ENCODE measurements at places on chromosomes 11 and 22.
A peak's percentile ranks its signal among the peaks of the same experiment; 100 is the strongest.

DNA sequence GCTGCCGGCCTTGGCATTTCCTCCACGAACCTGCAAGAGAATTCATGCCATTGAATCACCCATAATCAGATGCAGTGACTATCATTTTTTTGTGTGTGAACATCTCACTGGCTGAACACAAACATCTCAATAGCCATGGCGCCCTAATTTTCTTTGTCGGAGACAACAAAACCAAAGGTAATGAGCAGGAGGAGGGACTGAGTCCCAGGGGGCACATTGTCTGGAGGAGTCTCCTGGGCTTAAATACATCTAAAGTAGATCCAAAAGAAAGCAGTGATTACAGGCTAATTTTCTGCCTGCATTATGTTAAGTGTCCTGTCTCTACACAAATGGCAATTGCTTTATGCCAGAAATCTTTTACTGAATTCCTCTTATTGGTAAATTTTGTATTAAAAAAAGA, 113.5 kb downstream of the NTM start:
- ATAC-seq = no peak

GRCh38 chr22:19290400-19291217, 910 bp downstream of the CLTCL1 start:
- peak; percentile 19 for ATAC-seq

GRCh38 chr11:29135504-29135903, 881.3 kb downstream of the KCNA4 start:
- no peak for ATAC-seq

DNA sequence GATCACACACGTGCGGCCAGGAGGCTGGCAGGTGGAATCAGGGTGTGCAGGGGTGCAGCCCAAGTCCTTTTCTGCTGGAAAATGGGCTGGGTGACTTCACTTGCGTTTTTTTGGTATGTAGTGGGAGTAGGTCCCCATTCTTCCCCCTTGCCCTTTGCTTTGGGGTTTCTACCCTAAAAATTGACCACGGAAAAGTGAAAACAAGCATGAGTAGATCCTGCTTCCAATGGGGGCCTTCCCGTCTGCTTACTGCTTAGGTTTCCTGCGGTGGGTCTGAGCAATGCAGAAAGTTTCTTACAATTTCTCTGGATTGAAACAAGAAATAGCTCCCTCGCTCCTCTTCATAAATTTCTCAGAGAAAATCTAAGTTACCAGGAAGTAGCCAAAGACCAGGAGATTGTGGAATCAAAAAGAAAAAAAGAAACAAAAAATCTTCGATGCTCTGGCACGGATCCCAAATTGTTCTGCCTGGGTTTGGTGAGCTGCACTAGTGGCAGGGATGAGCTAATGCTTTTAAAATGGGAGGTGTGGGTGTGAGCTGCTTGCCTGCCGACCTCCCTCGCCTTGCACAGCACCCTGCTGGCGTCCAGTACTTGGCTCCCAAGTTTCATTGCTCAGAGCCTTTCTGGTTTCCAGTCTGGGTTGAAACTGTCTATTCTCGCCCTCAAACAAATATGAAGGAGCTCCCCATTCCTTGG, 2.4 kb downstream of the TIMP3 start:
- ATAC-seq = no peak

DNA sequence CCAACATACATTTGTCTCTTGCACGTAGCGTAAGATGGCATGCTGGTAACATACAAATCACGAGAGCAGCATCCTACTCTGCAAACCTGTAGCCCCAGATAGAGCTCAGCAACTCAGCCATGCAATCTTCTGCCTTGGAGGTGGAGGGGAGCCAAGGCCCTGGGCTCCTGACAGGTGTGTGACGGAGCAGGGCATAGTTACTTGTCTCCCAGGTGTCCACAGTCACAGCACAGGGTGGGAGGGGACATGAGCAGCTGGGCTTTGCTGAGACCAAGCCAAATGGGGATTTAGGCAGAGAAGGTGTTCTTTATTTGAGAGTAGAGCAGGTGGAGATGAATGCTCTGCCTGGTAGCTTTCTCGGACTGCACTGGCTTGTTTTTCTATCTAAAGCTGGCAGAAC, 111.7 kb downstream of the TEAD1 start:
- ATAC-seq = no peak

- ATAC-seq = peak; percentile 18
Measured at GRCh38 chr11:128496692-128497060, 90.7 kb downstream of the ETS1 start.

- no peak for ATAC-seq
Measured at GRCh38 chr11:29712616-29713015, 304.2 kb downstream of the KCNA4 start.

GRCh38 chr22:33864723-33865130, 55.5 kb downstream of the LARGE1 start:
- peak; percentile 42 for ATAC-seq

GRCh38 chr11:60916669-60917206, 2.8 kb downstream of the TMEM109 start:
- ATAC-seq = no peak

DNA sequence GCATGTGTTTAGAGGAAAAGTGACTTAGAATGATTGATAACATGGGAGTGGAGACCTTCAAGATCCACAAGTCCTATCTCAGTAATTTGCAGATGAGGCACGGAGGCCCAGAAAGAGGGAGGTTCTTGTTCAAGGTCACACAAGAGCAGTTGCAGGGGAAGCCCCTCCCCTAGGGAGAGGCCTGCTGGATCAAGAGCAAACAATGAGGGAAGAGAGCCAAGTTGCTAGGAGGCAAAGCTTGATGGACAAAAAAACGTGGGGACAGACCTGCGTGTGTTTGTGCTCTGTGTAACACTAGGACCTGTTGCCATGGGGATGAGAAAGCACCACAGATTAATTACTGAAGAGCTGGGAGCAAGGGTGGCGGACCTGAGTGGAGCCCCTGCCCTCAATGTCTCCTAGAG, 6.4 kb upstream of the MFRP start:
- ATAC-seq = no peak

DNA sequence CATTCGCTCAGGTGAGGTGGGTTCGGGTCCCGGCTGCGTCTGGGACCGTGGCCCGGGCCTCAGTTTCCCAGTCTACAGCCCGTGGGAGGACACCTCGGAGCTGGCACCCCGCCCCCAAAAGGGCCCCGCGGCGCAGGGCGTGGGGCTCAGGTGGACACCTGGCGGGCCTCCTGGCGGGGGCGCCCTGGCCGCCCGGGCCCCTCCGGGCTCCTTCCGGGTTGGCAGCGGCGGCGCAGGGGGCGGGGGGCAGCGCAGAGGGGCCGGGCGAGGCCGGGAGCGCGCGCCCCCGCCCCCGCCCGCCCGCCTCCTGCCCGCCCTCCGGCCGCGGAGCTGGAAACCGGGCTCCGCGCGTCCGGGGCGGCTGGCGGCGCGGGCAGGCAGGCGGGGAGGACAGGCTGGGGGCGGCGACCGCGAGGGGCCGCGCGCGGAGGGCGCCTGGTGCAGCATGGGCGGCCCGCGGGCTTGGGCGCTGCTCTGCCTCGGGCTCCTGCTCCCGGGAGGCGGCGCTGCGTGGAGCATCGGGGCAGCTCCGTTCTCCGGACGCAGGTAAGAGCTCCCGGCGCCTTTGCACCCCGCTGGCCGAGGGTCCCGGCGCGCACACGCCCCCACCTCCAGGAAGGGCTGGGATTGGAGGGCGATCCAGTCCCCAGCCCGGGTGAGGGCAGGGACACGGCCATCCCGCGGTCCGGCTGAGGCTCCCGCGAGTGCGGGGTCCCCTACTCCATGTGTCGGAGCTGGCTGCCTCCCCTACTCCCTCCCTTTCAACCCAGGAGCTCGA, at the start of gene EMID1:
Gene EMID1, plus strand, starts transcription at position 303 of the 778 bp plus-strand sequence. Its CDS starts 143 bp downstream, at position 446.
- ATAC-seq = no peak

- no peak for ATAC-seq
Measured at GRCh38 chr11:64104632-64105031, 61.3 kb downstream of the MACROD1 start.

- ATAC-seq = no peak
Measured at GRCh38 chr11:106925245-106925644, 93.0 kb downstream of the GUCY1A2 start.

- no peak for ATAC-seq
Measured at GRCh38 chr11:120632579-120632978, 121.0 kb downstream of the GRIK4 start.

DNA sequence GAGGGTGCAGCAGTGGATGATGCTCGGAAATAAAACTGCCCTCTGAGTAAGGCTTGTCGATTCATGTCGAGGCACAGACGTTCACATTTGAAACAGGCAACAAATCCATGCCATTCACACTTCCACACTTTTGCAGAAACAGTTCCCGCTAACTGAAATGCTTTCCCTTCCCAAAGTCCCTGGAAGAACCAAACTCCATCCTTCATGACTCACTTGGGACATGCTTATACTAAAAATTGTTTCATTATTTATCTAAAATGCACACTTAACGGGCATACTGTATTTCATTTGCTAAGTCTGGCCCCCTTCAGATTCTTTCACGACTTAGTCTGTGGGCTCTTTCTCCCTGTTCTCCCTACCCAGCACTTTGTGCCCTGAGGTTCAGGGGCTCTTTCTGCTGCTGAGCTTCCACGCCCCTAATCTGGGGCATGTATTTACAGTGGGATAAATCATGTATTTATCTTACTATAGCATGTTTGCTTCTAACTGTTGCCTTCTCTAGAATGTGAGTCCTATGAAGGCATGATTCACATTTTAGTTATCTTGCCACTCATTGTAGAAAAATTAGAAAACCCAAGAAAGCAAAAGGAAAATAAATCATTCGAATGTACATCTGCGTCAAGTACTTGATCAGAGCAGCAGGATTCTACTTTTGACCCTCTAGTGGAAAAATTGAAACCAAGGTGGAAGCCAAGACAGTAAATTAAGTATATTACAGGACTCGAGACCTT, 12.5 kb downstream of the SCGB1A1 start:
- no peak for ATAC-seq

DNA sequence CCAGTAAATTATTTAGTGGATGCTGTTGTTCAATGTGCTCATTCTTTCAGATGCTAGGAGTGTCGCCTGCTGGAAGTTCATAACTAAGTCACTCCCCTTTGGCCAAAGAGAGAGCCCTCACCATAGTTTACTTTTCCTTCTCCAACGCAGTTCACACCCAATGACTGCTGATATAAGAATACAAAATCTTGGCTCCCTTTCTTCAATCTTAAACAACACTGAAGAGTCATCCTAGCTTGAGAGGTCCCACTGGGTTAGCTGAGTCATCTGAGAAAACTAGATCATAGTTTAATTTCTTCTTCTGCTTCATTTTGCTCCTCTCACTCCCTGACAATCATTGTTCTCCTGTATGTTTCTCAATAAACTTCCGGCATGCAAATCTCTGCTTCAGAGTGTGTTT, 5.4 kb upstream of the OR52L1 start:
- no peak for ATAC-seq

DNA sequence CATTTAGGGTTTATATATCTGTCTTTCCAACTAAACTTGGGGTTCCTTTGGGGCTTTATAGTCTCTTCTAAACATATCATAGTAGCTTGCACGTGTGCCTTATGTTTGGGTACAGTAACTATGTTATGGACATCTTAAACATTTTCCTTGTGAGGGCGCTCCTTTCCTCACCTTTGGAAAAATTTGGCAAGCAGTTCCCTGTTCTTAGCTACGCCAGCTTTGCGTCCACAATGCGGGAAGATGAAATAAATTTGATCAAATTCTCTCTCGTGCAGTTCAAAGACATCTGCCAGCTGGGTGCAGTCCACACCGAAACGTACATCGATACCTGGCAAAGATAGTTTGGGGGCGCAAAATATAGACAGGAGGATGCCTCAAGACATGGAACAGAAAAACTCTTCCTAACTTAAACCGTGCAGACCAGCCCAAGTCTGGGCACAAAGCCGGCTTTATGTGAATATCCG, 548 bp downstream of the FDXACB1 start:
- ATAC-seq = no peak

GRCh38 chr11:134244593-134244992, 8.6 kb downstream of the THYN1 start:
- ATAC-seq = no peak

DNA sequence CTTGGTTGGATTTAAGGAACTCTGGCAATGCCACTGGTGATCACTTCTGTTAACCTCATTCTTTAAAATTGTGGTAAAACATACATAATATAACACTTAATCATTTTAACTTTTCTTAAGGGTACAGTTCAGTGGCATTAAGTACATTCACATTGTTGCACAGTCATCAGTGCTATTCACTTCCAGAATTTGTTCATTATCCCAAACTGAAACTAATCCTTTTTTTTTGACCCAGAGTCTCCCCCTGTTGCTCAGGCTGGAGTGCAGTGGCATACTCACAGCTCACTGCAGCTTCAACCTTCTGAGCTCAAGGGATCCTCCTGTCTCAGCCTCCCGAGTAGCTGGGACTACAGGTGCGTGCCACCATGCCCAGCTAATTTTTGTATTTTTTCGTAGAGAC, 10.6 kb downstream of the ELF5 start:
- ATAC-seq = no peak

- no peak for ATAC-seq
Measured at GRCh38 chr11:2576111-2576510, 123.7 kb downstream of the KCNQ1OT1 start.

DNA sequence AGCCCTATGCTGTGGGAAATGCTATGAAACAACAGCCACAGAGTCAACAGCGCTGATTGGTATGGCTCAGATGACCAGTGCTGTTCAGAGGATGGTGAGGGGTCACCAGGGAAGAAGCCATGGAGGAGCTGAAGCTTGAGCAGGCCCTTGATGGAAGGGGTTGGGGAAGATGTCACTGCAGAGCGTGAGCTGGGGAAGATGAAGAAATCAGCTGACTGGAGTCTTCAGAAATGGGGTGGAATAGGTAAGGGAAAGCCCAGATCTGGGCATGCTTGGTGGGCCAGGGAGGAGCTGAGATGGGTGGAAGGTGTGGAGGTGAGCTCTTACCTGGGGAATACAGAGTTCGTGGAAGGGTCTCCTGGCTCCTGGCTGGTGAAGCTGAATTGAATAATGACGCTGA, 105.4 kb upstream of the PLET1 start:
- no peak for ATAC-seq

DNA sequence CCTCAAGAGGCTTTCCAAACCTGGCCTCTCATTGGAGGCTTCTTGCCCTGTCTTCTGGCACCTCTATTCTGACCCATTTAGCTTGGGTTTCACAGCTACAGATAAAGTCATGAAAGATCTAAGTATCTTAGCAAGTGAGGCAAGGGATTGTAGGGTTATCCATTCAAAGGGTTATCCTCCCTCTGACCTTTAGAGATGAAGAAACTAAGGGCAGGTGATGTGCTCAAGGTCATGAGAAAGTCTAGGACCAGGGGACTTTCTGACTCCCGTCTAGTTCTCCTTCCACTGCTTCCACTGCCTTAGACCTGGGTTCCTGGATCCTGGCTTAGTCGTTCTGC, 7.2 kb downstream of the PHOX2A start:
- ATAC-seq = no peak

All from activated T-helper 17 cell treated with anti-CD3 and anti-CD28 coated beads, Interleukin-2, amount 50 U/mL, for 72 hours (primary cell).